Activated T-cell treated with anti-CD3 and anti-CD28 coated beads for 4 hours (primary cell): ENCODE measurements at places on chromosomes 2 and 18.

- no peak for DNase-seq
Observed at GRCh38 chr18:25145731-25146511, 206.0 kb downstream of the ZNF521 start.

DNA sequence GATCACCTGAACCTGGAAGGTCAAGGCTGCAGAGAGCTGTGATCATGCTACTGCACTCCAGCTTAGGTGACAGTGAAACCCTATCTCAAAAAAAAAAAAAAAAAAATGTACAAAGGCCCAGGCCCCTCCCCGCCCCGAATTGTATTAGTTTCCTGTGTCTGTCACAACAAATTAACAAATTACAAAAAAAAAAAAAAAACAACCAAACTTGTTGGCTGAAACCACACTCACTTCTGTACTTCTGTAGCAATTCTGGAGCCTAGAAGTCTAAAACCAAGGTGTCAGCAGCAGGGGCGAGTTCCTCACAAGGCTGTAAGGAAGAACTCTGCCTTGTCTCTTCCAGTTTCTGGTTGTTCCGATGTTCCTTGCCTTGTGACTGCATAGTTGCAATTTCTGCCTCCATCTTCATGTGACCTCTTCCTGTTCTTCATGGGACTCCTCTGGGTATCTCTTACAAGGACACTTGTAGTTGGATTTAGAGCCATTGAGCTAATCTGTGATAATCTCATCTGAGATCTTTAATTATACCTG is 100.8 kb upstream of the ZSWIM2 start:
- DNase-seq = no peak

DNA sequence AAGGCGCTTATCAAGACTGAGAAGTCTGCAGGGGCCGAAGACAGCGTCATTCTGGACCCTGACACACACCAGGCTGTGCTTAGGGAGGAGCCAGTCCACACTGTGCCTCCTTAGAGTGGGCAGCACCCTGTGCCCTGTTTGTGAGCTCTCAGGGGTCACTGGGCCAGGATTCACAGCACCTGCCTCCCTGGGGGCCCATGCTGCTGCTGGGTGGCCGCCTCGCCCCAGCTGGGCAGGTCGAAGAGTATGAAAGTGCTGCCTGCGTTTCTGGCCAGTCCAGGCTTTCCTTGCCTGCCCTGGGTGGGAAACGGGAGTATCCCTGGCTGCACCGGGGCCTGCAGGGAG is 15.4 kb upstream of the GPR55 start:
- no peak for DNase-seq

DNA sequence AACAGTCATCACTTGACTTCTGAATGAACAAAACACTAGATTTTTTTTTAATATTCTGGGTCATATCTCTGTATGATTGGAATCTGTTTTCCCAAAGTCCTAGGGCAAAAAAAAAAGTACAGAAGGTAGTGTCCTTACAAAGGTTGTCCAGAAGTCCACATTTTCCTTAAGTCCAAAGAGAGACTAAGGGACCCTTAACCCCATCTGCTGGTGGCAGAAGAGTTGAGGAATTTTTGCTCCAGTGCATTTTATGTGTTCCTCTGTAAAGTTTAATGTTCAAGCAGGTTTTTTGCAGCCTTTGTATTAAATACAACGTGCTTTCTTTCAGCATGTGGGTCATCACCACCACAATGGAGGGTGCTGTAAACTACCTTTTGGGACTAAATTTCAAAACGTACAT is 215.9 kb downstream of the SP3 start:
- DNase-seq = no peak

GRCh38 chr18:50848061-50848551 is 28.3 kb upstream of the MRO start:
- no peak for DNase-seq

- no peak for DNase-seq
Observed at GRCh38 chr2:137689549-137689948, 274.7 kb upstream of the HNMT start.

GRCh38 chr2:46767706-46768105 is 147.9 kb downstream of the MCFD2 start:
- no peak for DNase-seq

- DNase-seq = no peak
Observed at GRCh38 chr2:27446057-27446456, 3.9 kb downstream of the KRTCAP3 start.

GRCh38 chr2:47259829-47260228 is 104.7 kb upstream of the STPG4 start:
- DNase-seq = no peak

GRCh38 chr2:51379997-51380396 is 348.1 kb upstream of the NRXN1 start:
- no peak for DNase-seq

GRCh38 chr2:237961637-237962036 is 5.2 kb upstream of the UBE2F start:
- no peak for DNase-seq

DNA sequence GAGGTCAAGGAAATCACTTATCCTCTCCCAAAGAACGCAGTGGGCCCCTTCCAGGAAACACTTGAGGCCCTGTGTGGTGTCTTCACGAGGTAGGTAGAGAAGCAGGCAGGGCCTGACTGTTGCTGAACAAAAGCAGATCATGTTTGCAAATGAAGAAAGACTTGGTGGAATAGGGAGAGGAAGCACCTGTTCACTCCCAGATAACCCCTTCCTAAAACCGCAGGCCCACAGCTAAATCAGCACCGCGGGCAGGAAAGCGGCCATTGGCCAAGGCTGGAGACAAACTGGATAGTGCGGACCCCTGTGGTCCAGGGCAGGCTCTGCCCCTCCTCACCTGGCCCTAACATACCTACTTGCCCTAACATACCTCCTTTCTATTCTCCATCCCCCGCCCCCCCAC is 64.9 kb upstream of the KLHL29 start:
- no peak for DNase-seq

GRCh38 chr18:40576507-40577115 is 1378.4 kb upstream of the PIK3C3 start:
- DNase-seq = no peak

DNA sequence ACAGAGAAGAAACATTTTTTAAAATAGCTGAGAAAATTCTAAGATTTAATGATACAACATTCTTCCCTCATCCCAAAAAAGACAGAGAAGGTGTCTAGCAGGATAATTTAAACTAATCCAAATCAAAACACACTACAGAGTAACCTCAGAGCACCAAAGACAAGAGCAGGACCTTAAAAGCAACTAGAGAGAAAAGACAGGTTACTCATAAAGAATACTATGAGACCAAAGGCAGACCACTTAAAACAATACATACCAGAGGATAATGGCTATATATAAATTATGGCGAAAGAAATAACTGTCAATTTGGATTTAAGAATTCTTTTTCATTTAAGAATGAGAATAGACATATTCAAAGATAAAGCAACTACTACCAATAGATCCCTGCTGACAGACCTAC is 40.0 kb downstream of the HDLBP start:
- DNase-seq = no peak

GRCh38 chr2:18047896-18048657 is 169.6 kb downstream of the KCNS3 start:
- DNase-seq = no peak

GRCh38 chr2:218713922-218714321 is 3.3 kb downstream of the TTLL4 start:
- DNase-seq = no peak

DNA sequence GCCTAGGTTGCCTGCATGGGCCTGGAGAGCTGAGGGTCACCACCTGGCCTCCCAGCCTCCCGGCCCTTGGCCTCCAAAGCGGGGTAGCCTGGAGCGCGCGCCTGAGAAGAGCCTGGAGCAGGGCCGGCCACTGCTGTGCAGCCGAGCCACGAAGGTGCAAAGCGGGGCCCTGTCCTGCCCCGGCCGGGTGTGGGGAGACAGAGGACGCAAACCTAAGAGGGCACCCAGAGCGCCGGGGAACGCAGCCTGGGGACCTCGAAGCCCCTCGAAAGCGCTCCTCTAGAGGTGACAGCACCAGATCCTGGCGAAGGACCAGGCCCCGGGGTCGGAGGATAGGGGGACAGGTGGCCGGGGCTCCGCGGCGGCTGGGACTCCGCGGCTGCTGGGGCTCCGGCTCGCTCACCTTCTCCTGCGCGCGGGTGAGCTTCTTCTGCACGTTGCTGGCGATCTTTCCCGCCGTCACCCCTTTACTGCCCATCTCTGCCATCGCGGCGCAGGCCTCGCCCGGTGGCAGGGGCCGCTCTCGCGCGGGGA is 430 bp downstream of the BIN1 start:
- DNase-seq = no peak

GRCh38 chr2:77873506-77873905 is 351.3 kb upstream of the LRRTM4 start:
- DNase-seq = no peak

GRCh38 chr18:21747764-21748693 is 7.4 kb downstream of the MIB1 start:
- no peak for DNase-seq

DNA sequence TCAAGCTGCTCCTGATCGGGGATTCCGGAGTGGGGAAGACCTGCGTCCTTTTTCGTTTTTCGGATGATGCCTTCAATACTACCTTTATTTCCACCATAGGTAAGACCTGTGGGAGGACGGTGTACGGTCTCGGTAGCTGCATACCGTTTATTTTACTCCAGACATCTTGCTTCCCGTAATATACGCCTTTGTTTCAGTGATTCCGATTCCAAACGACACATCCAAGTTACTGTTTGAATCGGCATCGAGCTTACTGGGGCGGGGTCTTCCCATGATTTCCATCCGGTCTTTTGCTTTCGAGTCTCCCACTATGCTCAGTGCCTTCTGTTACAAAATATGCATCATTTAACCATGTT is 731 bp downstream of the RAB10 start:
- DNase-seq = no peak

DNA sequence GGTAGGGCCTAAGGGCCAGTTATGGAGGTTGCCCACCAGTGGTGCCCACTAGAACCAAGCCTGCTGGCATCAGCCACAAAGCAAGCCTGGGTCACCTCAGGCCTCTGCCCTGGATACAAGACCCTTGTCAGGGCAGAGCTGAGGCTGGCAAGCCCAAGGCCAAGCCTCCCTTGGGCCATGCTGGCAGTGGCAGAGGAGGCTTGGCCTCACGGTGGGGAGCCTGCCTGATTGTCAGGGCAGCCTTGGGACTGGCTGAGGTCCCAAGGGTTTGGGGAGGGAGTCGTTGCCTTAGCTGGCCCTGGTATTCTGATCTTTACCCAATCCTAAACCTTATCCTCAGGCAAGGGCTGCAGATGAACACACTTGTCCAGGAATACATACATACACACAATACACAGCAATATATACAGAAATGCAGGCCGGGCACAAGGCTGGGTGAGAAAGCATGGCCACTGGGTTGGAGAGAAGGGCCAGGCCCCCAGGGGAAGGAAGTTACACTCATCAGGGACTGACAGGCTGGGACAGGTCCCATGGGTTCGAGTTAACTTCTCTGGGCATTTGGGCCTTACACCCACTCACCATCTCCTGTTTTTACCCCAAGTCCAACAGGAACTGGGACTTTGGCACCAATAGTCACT is 21.0 kb downstream of the CCT7 start:
- no peak for DNase-seq

- DNase-seq = no peak
Observed at GRCh38 chr18:63071701-63072141, 247.8 kb downstream of the BCL2 start.

DNA sequence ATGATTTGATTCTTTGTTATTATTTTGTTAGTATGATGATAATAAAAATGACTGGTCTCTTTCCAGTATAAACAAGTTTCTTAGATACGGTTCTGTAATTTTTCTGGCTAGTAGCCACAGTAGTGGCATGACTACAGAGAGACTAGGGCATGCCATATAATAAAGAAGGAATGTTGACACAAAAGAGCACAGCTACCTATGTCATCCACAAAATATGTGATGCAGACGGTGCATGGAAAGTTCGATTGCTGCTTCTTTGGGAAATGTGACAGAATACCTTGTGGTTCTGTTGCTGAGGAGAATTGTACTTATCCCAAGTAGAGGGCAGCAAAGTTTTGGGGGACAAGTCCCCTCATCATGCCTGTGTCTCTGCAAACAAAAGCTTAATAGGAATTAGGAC is 26.1 kb upstream of the SETBP1 start:
- no peak for DNase-seq

DNA sequence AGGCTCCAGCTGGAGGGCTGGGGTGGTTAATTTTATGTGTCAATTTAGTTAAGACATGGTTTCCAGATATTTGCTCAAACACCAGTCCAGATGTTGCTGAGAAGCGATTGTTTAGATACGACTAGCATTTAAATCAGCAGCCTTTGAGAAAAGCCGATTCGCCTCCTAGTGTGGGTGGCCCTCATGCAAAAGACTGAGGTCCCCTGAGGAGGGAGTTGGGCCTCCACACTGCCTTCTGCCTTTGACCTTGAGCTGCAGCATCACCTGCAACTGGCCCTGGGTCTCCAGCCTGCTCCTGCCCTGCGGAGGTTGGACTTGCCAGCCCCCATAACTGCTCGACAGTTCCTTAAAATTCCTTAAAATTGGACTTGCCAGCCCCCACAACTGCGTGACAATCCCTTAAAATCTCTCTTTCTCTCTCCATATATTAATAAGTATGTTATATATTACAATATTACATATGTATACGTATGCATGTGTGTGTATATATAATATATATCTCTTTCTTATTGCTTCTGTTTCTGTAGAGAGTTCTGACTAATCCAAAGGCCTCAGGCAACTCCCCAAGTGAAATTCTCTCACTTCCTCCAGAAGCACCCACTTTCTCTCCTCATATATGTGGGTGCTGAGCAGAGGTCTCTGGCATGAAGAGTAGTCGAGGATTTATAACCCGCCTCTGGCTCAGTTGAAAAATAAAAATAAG is 14.4 kb downstream of the FBLN7 start:
- no peak for DNase-seq
